Erythroblast (primary cell): ENCODE measurements at places on chromosomes 1 and 21.
A peak's percentile ranks its signal among the peaks of the same experiment; 100 is the strongest.

GRCh38 chr1:100657876-100658715, 61.4 kb upstream of the VCAM1 start:
- no peak for DNase-seq

GRCh38 chr1:85203573-85204171, 2.9 kb upstream of the SYDE2 start:
- DNase-seq, result no peak

DNA sequence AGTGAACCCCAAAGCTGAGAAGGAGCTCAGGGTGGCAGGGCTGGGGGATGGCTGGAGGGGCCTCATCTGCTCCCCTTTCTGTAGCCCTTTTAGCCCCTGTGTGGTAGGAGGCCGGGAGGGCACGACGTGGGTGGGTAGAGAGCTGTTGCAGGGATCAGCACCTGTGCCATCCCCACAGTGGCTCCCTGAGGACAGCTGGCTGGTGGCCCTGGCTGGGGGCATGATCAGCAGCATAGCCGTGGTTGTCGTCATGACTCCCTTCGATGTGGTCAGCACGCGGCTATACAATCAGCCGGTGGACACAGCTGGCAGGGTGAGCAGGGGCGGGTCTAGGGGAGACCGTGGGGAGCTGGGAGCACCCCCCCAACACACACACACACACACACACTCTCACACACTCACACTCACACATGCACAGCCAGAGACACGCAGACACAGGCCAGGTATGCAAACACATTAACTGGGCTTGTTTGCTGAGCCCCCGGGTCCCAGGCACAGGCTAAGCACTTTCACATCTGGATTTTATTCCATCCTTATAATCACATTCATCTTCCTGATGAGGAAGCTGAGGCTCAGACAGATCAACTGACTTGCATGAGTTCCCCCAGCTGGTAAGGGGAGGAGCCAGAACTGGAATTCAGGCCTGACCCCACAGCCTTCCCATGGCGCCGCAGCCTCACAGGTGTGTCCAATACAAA, 2.5 kb downstream of the SLC25A34 start:
- DNase-seq, result no peak

DNA sequence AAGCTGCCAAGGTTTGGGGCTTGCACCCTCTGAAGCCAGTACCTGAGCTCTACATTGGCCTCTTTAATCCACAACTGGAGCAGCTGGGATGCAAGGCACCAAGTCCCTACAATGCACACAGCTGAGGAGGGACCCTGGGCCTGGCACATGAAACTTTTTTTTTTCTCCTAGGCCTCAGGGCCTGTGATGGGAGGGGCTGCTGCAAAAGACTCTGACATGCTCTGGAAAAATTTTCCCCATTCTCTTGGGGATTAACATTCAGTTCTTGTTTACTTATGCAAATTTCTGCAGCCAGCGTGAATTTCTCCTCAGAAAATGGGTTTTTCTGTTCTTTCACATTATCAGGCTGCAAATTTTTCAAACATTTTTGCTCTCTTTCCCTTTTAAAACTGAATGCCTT, 1072.2 kb downstream of the BRINP3 start:
- no peak for DNase-seq

DNA sequence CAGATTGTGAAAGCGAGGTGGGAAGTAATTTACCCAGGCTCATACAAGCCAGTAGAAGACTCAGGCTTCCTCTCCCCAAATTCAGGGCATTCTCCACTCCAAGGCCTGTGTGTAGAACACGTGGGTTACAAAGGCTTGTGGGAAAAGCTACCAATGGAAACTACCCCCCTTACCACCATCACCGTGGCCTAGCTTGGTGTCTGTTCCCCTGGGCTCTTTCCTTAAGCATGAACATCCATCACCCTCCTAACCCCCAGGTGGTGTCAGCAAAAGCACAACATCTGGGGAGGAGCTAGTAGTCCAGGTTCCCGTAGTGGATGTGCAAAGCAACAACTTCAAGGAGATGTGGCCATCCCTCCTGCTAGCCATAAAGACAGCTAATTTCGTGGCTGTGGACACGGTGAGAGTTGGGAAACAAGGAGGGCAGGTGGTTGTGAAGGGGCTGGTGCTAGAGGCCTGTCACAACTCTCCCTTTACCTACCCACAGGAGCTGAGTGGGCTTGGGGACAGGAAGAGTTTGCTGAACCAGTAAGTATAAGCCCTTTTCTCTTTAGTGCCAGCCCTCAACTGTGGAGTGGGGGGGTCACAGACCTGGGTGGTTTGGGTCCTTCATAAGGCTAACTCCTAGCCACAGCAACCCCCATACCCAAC, 701 bp upstream of the MUTYH start:
- DNase-seq, result peak; percentile 60

GRCh38 chr21:41653243-41653953, 113.5 kb downstream of the RIPK4 start:
- no peak for DNase-seq

GRCh38 chr1:116218922-116219321, 107.7 kb downstream of the MAB21L3 start:
- no peak for DNase-seq

DNA sequence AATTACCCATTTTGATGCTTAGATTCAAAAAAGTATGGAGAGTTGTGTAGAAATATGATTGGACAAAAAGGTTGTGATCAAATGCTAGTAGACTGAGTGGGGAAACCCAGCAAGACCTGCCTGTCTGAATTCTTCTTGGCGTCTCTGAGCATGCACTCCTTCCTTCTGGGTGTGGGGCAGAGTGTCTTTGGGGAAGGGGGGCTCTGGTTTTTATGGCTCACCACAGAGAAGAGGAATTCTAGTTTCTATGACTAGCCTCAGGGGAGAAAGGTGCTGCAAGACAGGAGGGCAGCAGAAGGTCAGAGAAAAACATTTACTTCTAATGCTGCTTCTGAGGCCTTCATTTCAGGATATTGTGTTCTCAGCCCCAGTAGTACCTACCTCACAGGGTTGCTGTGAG, 33.9 kb upstream of the PIGC start:
- no peak for DNase-seq

DNA sequence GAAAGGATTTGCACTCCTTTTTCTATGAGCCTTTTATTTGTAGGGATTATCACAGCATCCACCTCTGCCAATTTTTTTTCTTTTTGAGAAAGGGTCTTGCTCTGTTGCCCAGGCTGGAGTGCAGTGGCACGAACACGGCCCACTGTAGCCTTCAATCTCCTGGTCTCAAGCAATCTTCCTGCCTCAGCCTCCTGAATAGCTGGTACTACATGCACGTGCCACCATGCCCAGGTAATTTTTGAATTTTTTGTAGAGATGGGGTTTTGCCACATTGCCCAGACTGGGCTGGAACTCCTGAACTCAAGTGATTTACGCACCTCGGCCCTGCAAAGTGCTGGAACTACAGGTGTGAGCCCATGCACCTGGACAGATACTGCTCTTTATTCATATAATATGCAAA, 2.1 kb downstream of the SAMSN1 start:
- DNase-seq, result peak; percentile 43

DNA sequence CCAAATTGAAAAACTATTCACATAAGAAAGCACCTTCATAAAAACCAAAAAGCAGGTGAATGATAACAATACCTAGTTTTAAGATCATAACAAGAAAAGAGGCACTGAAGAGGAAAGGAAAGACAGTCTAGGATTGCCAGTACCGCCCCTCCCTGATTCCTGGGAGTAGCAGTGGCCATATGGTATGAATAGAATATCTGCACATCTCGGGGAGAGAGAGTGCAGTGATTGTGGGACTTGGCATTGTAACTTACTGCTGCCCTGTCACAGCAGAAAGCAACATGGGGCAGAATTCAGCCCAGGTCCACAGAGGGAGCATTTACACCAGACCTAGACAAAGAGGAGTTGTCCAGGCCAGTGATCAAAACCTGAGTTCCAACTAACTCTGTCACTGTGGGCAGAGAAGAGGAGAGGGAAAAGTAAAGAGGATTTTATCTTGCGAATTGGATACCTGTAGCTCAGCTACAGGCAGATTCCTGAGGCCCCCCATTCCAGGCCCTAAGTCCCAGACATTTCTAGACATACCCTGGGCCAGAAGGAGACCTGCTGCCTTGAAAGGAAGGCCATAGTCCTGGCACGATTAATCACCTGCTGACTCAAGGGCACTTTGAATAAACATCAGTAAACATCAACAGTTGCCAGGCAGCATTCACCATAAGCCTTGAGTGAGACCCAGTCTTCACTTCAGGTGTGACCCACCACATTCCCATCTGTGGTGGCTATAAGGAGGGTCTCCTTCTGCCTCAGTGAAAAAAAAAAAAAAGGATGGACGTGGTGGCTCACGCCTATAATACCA, 397.5 kb downstream of the TGFB2 start:
- no peak for DNase-seq

- DNase-seq, result no peak
Observed at GRCh38 chr1:9388335-9389180, 95.9 kb downstream of the SPSB1 start.

- no peak for DNase-seq
Observed at GRCh38 chr1:93961906-93962305, 52.7 kb upstream of the GCLM start.

GRCh38 chr1:12414444-12415018, 184.7 kb downstream of the VPS13D start:
- DNase-seq, result no peak

- no peak for DNase-seq
Observed at GRCh38 chr1:3504822-3505153, 50.3 kb downstream of the ARHGEF16 start.

DNA sequence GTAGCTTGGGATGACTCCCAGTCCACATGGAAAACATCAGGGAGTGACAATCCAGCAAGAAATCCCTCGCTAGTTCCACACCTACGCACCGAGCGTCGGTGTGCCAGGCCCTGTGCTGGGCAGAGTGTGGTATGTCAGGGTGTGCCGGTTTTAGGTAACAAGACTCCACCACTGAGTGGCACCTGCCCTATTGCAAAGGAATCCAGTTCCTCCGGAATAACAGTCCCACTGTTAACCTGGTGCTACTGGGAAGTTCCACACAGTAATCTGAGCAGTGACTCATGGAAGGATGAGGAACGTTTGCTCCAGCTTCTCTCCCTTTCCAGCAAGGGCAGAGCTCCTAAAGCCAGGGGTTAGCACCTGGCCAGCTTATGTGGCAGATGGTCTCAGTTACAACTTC, 14.3 kb downstream of the RNF207 start:
- DNase-seq, result no peak

DNA sequence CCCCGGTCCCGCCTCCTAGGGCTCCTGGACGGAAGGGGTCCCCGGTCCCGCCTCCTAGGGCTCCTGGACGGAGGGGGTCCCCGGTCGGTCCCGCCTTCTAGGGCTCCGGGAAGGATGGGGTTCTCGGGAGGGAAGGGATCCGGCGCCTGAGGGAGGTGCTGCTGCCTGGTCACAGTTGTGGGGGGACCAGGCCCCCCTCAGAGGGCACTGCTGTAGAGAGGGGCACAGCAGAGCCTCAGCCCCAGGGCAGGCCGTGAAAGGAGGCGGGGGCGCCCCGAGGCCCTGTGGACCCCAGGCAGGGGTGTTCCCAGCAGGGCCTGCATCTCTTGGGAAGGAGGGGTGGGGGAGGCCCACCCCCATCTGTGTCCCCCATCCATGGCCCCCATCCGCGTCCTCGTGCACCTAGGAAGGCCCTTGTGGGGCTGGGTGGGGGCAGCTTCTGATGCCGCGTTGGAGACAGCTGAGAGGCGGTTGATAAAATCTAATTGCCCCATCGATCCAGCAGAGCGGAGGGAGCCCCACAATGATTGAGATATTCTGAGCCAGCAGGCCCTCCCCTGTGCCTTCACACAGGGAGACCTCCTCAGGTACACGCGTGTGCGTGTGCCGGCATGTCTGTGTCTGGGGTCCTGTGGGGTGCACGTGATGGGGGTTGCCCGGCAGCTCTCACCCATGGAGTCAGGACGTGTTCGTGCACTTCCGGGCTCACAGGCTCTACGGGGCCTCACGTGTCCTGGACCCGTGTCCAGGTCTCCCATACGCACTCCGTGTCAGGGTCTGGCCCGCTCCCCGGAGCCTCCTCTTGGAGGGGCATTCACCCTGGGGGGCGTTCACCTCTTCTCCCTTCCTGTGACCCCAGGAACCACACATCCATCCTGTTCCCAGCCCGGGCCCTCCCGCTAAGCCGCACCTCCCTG, 12.9 kb downstream of the SAMD11 start:
- DNase-seq, result no peak

- DNase-seq, result peak; percentile 11
Observed at GRCh38 chr1:103461161-103462105, 64.1 kb upstream of the RNPC3 start.

- no peak for DNase-seq
Observed at GRCh38 chr1:9402717-9403225, 110.1 kb downstream of the SPSB1 start.

DNA sequence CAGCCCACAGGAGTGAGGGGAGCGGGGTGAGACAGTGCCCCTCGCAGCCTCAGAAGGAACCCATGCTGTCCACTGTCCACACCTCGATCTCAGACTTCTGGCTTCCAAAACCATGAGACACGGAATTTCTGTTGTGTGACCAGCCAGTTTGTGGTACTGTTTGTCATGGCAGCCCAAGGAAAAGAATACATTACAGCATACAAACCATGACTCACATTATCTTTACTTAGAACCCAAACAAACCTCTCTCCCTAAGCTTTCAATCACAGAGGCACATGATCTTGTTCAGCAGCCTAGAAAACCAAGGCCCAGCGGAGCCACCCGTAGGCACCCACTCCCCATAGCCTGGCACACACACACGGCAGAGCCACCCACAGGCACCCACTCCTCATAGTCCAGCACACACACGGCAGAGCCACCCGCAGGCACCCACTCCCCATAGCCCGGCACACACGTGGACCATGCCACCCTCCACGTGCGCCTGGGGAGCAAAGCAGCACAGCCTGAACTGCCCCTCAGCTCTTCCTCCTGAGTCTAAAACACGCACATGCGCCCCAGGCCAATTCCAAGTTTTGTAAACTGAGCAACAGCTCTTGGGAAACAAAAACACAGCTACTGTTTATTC, 458 bp upstream of the KRTAP10-4 start:
- no peak for DNase-seq

- DNase-seq, result no peak
Observed at GRCh38 chr21:42724226-42724920, 71.0 kb downstream of the PDE9A start.

GRCh38 chr1:94384485-94385265, 33.5 kb upstream of the ABCD3 start:
- no peak for DNase-seq

DNA sequence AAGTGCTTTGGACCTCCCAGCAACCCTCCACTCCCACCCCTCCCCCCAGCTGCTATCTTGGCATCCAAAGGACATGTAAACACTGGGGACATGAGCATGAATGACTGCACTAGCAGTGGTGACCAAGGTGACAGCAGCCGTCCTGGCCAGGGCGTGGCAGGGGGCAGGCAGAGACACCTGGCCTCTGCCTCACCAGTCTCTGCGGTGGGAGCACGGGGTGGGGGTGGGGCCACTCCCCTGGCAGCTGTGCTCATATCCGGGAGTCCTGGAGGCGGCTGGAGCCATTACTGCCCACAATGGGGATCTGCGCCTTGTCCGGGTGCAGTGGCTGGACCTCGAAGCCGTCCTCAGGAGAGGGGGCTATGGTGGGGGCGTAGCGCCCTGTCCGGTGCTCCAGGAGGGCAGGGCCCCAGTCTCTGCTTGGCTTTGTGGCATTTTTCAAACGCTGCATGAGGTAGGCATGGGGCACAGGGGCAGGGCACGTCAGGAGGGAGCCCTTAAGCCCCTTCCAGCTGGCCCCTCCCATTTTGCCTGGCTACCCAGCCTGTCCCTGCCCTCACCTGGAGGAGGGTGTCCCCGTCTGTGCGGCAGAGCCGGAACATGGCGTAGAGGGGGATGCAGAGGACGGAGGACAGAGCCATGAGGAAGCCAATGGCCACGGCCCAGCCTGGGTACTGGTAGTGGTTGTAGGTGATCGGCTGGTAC, 6.0 kb downstream of the CCDC24 start:
- DNase-seq, result no peak

- no peak for DNase-seq
Observed at GRCh38 chr1:61851235-61851634, 109.0 kb downstream of the PATJ start.

GRCh38 chr1:245464290-245464689, 309.5 kb downstream of the KIF26B start:
- no peak for DNase-seq
